ENCODE measurements at places on chromosomes 5 and 9.

- DNase-seq = no peak
These were observed 7.1 kb downstream of the SNX18 start for GRCh38 chr5:54524704-54525103.

GRCh38 chr5:101418713-101419118 is 515.6 kb upstream of the ST8SIA4 start:
- DNase-seq = no peak

DNA sequence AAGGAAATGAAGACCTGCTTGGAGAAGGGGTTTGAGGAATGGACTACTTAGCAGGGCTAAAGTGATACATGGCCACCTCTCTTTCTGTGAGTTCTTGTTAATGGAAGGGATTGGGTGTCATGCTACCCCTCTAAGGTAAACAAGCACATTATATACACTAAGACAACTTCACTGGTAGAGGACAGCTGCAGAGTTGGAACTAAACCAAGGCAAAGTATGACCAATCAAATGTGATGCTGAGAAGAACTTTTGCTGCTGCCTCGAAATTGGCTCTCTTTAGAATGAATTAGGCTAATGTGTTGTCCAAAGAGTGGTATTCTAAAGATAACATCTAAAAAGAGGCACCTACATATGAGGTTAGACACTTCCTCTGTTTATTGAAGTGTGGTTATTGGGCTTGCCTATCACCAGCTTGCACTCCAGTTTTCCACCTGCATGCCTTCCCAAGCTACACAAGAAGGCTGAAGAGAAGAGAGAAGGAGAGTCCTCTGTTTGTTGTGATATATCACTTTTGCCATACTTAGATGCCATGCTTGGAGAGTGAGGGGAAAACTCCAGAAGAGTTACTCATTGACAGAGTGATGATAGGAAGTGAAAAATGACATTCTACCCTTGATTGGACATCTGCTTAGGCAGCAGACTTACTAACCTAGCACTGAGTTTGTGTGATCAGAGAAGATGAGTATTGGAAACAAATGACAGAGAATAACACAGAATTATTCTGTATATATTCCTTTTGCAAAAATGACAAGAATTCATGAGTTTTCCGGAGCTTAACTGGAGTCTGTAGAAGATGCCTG is 536.1 kb downstream of the ZNF608 start:
- DNase-seq = no peak

DNA sequence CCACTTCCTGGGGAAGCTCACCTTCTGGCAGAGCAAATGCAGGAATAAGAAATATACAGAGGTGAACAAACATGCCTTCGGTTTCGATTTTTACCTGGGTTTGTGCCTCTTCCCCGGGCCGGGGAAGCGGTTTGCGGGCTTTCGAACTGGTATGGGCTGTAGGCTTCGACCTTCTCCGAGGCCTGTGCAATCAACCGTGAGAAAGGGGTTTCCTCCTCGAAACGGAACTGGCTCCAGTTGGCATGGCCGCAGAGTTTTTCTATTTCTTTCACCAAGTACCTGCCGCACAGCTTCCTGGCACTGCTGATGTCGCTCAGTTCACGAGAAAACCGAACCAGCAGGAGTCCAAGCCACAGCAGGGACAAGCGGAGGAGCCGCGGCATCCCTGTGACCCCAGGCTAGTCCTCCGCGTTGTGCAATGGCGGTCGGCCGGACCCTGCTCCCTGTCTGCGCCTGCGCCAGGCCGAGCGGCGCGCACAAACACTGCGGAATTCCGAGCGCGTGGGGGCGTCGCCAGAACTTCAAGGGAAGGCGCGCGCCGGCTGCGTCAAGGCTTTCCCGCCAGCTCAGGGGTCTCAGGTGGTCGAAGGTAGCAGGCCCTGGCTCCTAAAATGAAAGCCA is at the start of gene INSL6:
TSS of gene INSL6 (minus strand) at position 420 of the 621 bp plus-strand sequence. CDS start at position 383, 37 bp downstream.
- no peak for DNase-seq

DNA sequence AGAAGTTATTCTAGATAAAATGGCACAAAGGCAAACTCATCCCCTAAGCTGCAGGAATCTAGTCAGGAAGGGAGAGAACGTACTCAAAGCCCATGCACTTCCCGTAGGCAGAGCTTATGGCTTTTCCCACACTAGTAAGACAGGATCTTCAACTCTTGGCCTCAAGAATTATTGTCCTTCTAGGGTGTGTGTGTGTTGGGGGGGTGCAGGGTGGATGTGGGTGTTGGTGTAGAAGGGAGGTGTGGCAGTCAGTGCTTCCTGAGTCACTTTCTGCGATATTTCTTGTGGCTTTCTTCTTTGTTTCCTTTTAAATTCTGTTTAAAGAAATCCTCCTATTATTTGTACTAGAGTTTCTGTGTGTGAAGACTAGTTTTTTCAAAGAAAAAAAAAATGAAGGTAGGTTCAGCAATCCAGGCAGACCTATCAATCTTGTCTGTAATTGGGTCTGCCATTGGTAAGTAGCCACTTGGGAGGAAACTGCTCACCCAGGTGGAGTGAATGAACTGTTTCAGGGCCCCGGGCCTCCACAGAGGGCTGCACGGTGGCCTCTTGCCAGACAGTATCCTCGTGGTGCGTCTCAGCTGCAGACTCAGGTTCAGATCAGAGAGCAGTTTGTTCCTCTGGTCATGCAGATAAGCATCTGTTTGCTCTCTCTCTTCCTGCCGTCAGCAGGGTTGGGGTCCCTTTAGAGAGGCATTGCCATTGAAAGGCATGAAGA is 131.9 kb downstream of the NPR3 start:
- no peak for DNase-seq

DNA sequence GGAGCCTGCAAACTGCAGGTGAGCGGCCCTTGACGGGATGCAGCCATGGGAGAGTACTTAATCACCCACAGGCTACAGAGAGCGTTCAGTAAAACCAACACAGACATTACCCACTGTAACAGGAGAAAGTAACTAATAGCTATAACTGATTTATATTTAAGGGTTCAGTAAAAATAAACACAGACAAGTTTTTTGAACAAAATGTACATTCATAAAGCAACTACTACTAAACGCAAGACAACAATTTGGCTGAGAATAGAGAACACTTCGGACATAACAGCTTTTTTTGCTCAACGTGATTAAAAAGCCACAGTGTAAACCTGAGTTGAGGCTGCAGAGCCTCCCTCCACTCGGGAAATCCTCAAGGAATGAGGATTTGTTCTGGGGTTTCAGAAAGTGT is 61.7 kb downstream of the LIFR start:
- no peak for DNase-seq

DNA sequence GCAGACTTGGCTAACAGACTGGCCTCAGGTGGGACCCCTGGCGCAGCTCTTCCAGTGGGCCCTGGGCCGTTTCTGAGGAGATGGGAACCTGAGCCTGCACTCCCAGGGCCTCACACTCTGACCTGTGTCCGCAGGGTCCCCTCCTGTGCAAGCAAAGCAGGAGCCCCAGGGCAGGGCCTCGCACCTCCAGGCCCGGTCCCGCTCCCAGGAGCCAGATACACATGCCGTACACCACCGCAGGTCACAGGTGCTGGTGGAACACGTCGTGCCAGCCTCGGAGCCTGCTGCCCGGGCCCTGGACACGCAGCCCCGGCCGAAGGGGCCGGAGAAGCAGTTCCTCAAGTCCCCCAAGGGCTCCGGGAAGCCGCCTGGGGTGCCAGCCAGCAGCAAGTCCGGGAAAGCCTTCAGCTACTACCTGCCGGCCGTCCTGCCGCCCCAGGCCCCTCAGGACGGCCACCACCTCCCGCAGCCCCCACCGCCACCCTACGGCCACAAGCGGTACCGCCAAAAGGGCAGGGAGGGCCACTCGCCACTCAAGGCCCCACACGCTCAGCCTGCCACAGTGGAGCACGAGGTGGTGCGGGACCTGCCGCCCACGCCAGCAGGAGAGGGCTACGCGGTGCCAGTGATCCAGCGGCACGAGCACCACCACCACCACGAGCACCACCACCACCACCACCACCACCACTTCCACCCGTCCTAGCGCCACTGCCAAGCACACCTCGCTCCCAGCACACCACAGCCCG is 29.2 kb downstream of the NKD2 start:
- no peak for DNase-seq

DNA sequence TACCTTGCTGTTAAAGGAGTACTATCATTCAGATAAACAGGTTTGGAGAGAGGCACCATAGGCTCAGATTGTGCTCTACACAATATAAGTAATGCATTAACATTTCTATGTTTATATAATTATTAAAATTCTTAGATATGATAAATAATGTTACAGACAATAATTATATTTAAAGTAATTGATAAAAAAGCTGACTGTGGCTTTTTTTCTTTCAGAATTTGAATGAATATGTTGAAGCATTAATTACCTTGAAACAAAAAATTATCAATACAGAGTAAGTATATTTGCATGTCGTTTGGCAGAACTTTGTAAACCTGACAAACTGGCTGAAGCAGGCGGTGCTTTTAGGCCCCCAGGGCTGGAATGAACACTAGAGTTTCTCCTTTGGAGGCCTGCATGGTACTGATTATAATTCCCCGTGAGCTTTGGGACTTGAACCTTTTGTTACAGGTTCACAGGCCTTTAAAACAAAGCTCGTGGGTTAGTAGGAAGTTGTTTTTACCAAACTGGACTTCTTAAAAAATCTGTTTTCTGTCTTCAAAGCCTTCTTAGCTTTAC is 13.8 kb downstream of the ICE1 start:
- no peak for DNase-seq

DNA sequence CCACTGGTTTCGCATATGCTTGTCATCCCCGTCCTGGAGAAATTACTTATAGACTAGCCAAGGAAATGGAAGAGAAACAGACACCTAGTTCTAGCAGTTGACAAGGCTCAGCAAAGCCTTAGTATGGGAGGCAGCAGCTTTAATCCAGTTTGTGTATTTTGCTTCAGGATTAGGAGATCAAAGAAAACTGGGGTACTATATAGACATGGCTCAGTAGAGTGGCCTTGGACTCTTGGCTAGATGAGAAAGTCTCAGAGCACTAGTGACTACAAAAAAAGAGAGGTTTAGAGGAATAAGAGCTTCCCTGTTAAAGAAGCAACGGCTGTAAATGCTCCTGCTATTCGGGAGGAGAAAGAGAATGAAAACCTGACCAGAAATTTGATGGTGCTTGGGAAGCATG is 349.1 kb downstream of the CTNND2 start:
- DNase-seq = no peak

- DNase-seq = no peak
These were observed 284.9 kb upstream of the WWC1 start for GRCh38 chr5:168006456-168007130.

- no peak for DNase-seq
These were observed 59.3 kb upstream of the MYO10 start for GRCh38 chr5:16995372-16995771.

DNA sequence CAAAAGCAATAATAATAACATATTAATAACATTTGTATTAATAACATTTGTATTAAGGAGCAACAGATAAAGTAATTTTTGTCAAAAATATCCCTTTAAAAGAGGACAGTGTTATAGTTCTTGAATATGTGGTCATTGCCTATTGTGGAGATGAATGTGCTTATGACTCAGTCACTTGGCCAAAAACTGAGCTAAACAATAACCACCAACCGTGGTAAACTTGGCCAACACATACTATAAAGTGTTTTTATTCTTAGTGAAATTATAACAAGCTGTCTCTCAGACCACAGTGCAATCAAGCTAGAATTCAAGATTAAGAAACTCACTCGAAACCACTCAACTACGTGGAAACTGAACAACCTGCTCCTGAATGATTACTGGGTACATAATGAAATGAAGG is 159.2 kb upstream of the PLPPR1 start:
- DNase-seq = no peak

DNA sequence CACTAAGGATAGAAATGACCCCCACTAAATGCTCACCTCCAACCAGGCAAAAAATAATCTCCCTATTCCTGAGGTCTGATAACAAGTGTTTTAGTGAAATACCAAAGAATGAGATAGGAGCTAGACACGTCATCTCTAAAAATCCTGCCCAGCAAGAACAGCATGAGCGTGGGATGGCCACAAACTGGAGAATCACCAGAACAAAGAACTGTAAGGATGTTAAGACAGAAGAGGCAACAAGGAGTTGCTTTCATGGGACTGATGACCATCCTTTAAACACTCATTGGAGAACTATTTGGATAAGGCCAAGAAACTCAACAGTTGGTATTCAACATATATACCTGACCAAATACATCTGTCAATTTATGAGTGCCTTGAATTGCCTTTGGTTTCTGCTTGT is 113.7 kb downstream of the RASEF start:
- DNase-seq = no peak

DNA sequence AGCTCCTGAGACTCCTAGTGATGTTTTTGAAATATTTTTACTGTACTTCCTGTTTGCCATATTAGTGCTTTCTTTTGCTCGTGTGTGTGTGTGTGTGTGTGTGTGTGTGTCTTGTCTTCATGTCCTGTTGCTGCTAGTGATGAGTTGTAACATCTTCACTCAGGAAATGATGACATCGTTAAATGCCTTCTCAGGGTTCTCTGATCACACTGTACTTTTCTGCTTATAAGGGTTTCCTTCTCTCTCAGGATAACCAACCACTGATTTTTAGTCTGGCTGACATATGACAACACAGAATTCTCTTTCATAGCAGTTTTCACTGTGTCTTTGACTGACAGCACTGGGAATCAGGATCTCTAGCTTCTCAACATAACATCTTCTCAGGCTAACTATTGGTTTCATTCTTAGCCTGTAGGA is 16.1 kb downstream of the SV2C start:
- no peak for DNase-seq

DNA sequence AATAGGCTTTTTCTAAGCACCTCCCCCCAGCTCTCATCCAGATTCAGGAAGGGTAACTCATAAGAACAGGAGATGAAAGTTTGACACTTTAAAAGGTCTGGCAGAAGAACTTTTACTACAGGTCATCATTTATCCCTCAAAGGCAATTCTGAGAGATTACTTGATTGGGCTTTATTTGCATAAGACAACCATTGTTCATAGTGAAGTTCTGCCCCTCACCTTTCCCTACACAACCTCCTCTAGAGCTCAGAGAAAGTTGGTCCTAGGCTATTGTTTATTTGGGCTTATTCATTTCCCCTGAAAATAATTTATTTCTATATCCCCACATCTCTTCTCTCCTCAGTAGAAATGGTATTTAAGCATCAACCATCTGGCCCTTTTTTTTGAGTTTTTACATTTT is 568.4 kb downstream of the ZNF608 start:
- no peak for DNase-seq

DNA sequence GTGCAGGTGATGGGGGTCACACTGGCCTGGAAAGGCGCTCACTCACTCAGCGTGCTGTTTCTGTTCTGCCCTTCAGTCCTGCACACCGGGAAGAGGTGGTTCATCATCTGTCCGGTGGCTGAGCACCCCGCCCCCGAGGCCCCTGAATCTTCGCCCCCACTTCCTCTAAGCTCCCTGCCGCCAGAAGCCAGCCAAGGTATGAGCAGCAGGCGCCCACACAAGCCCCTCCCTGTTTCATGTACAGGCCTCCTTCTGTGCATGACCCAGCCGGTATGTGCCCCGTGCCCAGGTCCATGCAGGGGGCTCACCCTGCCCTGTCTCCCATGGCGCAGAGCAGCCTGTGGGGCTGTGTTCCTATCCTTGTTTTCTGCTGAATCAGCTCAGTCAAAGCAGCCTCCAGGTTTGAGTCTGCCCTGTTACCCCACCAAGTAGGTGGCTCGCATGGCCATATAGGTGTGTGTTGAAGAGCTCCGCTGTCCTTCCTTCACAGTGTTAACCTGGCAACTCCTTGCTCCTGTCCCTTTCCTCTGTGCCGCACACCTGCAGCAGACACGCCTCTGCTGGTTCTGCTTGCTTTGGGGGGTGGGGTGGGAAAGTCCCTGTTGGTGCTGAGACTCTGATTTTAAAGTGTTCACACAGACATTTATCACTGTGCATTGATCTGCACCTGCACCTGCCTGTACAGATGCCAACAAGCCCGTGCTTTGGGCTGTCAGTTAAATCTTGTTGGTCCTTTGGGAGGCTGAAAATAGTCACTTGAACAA is 84.8 kb downstream of the WNK2 start:
- DNase-seq = no peak

All from stimulated activated CD8-positive, alpha-beta memory T cell treated with anti-CD3 and anti-CD28 coated beads, Interleukin-15, amount 100 ng/mL, for 48 hours (primary cell).